Activated naive CD8-positive, alpha-beta T cell treated with anti-CD3 and anti-CD28 coated beads for 36 hours (primary cell): ENCODE measurements at places on chromosomes 2 and 18. TPM values are rescaled to one million over a fixed set of nuclear protein-coding genes. Genes with fewer than 3 reads are reported as not detected.

- DNase-seq, result peak; percentile 56
Observed at GRCh38 chr2:30234180-30234971, 3.0 kb downstream of the LBH start.

GRCh38 chr2:7881466-7881865 is 800.4 kb upstream of the ID2 start:
- DNase-seq, result no peak

DNA sequence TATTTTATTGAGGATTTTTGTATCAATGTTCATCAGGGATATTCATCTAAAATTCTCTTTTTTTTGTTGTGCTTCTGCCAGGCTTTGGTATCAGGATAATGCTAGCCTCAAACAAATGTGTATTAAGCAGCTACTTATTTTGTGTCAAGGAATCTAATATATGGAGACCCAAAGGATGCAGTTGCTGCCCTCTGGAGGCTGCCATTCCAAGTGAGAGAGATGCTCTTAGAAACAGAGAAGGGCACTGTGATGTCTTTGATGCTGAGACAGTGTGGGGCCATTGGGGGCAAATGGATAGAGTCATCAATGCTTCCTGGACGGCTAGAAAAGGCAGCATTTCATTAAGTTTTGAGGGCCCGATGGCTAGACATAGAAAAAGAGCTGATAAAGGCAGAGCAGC is 292.6 kb downstream of the SETBP1 start:
- no peak for DNase-seq

DNA sequence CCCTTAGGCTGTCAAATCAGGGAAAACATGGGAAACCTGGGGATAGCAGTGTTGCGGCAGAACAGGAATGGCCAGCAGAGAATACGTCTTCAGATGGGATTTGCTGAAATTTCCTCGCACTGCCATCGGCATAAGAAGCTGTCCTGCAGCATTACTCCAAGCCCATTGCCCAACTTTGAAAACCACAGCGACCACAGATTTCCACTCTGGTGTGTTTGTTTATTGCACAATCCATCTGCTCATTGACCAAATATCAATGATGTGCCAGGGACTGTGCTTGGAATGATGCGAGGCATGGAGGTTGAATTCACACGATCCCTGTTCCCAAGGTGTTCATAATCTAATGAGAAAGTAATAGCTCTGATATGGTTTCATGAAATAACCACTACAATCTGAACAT is 383.3 kb upstream of the MYT1L start:
- no peak for DNase-seq

DNA sequence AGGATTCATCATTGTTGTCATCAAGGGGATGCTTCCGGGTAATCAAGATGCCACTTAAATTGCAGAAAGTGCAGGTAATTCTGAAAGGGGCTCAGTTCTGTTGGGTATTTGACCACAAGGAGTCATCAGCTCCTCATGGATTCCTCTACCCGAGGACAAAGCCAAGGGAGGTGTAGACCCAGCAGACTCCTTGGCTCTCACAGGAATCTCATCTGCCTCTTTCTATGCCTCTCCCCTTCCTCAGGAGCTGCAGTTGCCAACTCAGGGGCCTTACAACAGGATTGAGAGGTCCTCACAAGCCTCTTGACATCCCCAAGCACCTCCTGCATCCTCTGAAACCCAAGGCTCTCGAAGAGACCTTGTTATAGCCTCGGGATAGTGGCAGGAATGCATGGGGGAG is 44.0 kb downstream of the ITGB6 start:
- no peak for DNase-seq

GRCh38 chr2:83565181-83565580 is 893.9 kb downstream of the SUCLG1 start:
- no peak for DNase-seq

- DNase-seq, result no peak
Observed at GRCh38 chr2:200828572-200829257, 17.0 kb downstream of the BZW1 start.

FBXO15 gene
- 3.0 TPM for total RNA-seq
